ENCODE measurements at places on chromosomes 11 and 22.

GRCh38 chr22:17477391-17477833 is 85.9 kb upstream of the SLC25A18 start:
- no peak for DNase-seq

GRCh38 chr11:74367881-74368280 is 30.4 kb downstream of the PGM2L1 start:
- no peak for DNase-seq

- DNase-seq, result no peak
Observed at GRCh38 chr11:74434528-74434927, 32.8 kb downstream of the KCNE3 start.

- DNase-seq, result peak; percentile 44
Observed at GRCh38 chr11:69878144-69878883, 59.1 kb upstream of the FGF3 start.

GRCh38 chr11:96373826-96374225 is 15.9 kb downstream of the CCDC82 start:
- DNase-seq, result no peak

DNA sequence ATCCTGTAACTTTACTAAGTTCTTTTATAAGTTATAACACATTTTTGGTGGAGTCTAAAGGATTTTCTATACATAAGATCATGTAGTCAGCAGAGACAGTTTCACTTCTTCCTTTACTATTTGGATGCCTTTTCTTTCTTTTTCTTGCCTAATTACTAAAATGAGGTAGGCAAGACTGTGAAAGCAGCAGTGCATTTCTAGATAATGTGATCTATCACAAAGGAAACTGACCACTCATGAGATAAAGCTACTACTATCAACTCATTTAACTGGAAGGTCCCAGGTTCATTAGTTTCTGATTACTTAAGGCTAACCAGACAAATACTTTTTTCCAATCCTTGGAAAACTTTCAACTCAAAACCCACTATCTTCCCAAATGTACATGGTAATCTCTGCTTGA is 196.2 kb upstream of the E2F8 start:
- no peak for DNase-seq

DNA sequence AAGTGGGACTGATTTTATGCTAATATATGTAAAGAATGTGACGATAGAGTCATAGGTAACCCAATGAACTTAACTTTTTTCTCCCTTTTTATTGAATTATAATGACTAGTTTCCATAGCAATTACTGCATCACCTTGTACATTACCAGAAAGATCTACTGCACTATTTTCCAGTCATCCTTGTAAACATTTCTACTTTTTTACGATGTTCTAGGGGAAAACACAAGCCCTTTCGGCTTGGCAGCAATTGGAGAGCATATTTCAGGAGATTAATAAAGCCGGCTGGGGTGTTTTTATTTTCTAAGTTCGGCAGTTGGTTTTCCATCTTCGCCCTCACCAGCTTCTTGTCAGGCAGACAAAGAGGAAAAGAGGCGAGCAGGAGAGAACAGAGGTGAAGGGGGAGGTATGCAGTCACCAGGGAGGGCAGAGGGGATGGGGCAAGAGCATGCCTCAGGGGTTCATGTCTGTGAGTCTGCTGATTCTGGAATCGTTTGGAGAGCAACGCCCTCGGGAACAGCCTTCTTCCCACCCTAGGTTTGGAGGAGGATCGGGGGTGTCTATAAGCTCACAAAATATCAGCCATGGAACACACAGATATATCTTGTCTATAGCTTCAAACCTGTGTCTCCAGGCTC is 476.4 kb downstream of the MIAT start:
- peak; percentile 71 for DNase-seq

GRCh38 chr11:531919-532526 is 3.4 kb downstream of the HRAS start:
- no peak for DNase-seq

- no peak for DNase-seq
Observed at GRCh38 chr11:64498136-64498535, 92.9 kb upstream of the SLC22A12 start.

DNA sequence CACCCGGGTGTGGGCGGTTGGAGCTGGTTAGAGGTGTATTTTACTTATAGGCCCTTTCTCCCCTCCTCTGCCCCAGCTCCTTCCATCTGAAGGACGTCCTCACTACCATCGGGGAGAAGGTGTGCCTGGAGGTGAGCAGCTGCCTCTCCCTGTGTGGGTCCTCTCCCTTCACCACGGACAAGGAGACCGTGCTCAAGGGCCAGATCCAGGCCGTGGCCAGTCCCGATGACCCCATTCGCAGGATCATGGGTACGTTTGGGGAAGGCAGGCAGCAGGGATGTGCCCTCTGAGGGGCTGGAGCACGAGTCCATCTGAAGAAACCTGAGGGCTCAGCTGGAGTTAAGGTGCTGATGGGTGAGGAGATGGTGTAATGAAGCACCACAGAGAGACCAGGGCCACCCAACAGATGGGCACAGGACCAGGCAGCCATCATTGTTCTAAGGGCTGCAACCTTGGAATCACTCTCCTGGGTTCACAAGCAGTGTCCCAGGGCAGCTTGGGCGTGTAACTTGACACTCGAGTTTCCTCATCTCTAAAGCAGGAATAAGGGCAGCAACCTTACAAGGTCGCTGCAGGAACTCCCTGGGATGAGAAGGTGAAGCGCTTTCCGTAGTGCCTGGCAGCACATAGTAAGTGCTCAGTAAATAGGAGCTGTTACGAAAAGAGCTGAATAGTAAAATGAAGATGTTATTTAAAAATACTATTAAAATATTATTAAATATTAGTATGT is 29.4 kb downstream of the TCP11L1 start:
- DNase-seq, result no peak

GRCh38 chr22:30425327-30425615 is 297 bp upstream of the MTFP1 start:
- no peak for DNase-seq

DNA sequence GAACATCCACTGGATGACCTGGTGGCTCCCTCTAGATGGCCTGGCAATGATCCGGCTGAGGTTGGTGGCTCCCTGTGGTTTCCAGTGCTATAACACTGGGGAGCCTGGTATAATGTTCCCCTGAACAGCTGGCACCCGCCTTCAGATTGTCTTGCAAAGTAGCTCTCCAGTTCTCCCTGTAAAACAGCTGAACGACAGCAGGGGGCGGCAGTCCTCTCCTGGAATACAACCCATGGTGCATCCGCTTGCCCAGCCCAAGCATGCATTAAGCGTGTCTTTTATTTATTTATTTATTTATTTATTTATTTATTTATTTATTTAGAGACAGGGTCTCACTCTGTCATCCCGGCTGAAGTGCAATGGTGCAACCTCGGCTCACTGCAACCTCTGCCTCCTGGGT is 258.9 kb downstream of the BUD13 start:
- peak; percentile 75 for DNase-seq

DNA sequence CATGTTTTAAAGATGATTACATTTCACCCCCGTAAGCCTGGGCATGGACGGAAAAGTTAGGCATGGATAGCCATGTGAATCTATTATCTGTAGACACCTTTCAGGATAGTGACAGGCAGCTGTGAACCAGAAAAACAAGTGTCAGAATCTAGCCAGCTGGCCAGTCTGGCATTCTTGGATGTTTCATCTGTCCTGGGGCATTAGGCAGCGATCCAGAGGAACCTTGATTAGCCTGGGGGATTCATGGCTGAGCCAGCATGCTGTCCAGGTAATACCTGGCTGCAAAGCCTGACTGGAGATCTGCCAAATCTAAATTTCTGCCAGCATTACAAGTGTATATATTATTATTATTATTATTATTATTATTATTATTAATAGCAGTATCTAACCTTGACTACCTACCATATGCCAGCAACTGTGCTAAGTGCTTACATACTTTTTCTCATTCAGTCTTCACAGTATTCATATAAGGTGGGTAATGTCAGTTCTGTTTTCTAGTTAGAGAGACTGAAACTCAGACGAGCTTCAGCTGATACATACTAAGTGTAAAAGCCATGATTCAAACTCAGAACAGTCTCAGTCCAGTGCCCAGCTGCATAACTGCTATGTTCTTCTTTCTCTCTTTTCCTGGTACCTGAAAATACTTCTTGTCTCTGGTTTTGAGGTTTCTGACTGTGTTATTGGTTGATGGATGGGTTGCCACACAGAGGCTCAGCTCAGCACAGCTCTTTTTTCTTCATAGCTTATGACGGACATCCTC is 12.8 kb downstream of the BMAL1 start:
- no peak for DNase-seq

DNA sequence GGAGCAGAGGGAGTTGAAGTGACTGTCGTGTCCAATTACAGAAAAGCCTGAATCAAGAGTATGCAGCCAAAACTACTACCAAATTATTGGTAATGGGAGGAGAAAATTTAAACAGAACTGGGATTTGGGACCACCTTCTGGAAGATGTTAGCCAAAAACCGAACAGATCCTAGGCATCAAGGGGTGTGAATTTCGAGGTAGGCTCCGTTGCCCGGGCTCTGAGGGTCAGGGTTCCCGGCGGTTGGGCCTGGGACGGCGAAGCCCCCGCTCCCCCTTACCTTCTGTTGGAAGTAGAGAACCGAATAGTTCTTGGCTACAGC is 313 bp downstream of the PRCP start:
- DNase-seq, result no peak

DNA sequence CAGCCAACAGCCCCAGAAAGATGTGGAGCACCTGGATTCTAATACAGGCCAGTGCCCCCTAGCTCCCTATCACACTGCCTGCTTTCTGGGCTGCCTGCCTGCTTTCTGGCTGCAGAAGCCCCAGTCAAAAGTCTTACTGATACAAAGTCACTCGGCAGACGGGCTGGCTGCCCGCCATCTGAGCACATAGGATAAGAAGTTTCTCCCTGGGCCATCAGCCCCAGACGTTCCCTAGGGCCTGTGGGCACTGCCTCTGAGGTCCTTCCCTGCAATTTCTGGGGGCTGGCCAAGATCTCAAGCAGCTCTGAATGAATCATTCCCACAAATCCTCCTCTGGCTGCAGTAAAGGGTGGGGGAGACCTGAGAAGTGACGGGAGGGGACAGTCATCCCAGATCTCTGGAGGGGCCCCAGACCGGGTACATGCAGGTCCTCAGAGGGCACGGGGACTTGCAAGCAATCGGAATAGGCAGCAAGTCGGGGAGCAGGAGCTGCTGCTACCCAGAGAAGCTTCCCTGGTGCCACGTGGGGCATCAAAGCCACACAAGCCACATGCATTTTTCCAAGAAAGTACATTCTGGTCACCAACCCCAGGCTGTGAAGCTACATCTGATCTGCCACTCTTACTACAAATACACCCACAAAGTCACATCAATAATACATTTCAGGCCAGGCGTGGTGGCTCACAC is 4.7 kb downstream of the TPST2 start:
- no peak for DNase-seq

DNA sequence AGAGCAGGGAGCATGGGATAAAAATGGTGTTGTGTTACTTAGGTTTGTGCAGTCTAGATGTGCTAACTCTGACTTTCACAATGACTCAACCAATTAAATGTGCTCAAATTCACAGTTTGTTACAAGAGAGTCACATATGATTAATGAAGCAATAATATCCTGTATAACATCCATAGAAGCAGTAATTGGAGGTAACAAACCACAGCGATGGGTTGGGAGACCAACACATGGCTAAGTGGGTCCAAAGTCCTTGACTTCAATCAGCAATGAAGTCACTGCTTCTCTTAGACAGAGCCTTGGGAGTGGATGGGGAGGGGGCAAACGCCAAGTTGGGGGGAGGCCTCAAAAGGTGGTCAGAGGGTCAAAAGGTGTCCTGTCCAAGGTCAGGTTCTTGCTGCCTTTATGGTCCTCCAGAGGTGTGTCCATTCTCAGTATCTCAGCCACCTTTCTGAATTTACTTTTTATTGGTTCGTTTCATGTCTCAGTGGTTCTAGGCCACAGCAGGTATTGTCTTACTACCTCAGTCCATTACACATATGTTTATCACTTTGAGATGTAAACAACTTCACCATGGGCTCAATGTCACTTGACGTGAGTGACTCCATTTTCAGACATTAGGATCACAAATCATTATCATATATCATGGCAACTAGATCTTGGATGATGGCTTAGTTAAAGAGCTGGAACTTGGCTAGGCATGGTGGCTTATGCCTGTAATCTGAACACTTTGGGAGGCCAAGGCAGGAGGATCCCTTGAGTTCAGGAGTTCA is 32.4 kb downstream of the SLN start:
- no peak for DNase-seq

GRCh38 chr22:19962909-19963806 is 21.5 kb upstream of the TXNRD2 start:
- DNase-seq, result peak; percentile 99

- DNase-seq, result no peak
Observed at GRCh38 chr11:75588051-75588481, 26.0 kb downstream of the SERPINH1 start.

GRCh38 chr11:68051191-68052136 is 12.6 kb downstream of the TCIRG1 start:
- DNase-seq, result peak; percentile 63

DNA sequence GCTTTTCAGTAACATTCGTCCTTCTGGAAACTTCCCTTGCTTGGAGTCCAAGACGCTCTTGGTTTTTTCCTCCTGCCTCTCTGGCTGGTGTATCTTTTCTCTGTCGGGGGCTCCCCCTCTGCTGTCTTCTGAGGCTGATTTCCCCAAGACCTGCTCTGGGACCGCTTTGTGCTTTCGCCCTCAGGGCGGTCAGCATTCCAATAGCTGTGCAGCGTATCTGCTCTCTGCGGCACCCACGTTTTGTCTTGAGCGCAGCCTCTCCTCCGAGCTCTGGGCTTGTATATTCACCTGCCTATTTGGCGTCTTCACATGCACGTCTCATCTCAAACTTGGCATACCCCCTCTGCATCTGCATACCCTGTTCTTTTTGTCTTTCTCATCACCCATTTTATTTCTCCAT is 2.4 kb downstream of the GTSE1 start:
- DNase-seq, result no peak

GRCh38 chr11:7703740-7704139 is 2.5 kb downstream of the OVCH2 start:
- DNase-seq, result peak; percentile 61

- DNase-seq, result no peak
Observed at GRCh38 chr22:42743501-42743991, 22.9 kb upstream of the A4GALT start.

GRCh38 chr11:20068691-20069090 is 91.6 kb downstream of the DBX1 start:
- no peak for DNase-seq
